Left renal pelvis (tissue), 4 donors: ENCODE measurements at places on chromosomes 3 and 15. TPM values are rescaled to one million over a fixed set of nuclear protein-coding genes. Genes with fewer than 3 reads are reported as not detected.

Gene IGSF10
- polyA plus RNA-seq, result 2.9 TPM

Gene SLC12A8
- 4.9 TPM for polyA plus RNA-seq

Gene GP5
- 0.67 TPM for polyA plus RNA-seq

Gene TMEM207
- 0.42 TPM for polyA plus RNA-seq

Gene SAXO2
- 3.3 TPM for polyA plus RNA-seq

Gene TGM5
- polyA plus RNA-seq, result not detected

Gene LRTM1
- not detected for polyA plus RNA-seq

Gene BCL2A1
- polyA plus RNA-seq, result 0.21 TPM

Gene DLL4
- 5.8 TPM for polyA plus RNA-seq

Gene NTRK3
- 11.5 TPM for polyA plus RNA-seq

Gene ITIH4
- polyA plus RNA-seq, result 4.2 TPM

Gene C3orf22
- polyA plus RNA-seq, result 0.14 TPM

Gene MESP2
- 0.24 TPM for polyA plus RNA-seq

Gene FBXO40
- polyA plus RNA-seq, result 0.03 TPM

Gene ACOX2
- polyA plus RNA-seq, result 40.0 TPM

Gene C3orf33
- polyA plus RNA-seq, result 10.9 TPM

Gene RYK
- 92.0 TPM for polyA plus RNA-seq

DNA sequence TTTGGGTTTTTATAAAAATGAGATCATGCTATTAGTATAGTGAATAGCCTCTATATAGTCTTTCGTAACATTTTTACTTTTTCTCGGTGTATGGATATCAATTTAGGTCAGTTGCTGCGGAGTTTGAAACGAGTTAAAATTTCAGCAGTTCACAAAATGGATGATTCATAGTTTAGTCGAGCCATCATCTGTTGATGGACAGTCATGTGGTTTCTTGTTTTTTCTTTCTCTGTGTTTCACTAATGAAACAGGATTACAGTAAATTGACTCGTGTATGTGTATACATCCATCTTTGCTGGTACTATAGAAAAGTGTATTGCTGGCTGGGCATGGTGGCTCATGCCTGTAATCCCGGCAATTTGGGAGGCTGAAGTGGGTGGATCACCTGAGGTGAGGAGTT lies 106.8 kb downstream of the IGF1R start:
- DNase-seq, result no peak

DNA sequence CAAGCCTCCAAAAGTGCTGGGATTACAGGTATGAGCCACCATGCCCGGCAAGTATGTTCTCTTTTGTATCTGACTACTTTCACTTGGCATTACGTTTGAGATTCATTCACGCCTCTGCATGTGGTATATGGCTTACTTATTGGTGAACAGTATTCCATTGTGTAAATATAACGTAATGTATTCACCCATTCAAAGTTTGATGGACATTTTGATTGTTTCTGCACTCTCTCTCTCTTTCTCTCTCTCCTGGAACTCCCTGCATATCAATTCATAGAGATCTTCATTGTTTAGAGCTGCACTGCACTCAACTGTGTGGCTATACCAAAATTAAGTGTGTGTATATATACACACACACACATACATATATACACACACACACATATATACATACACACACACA lies 30.4 kb downstream of the SPPL2A start:
- no peak for DNase-seq

GRCh38 chr15:92243227-92243626 lies 150.5 kb upstream of the ST8SIA2 start:
- DNase-seq, result no peak

GRCh38 chr15:63107895-63108546 lies 13.6 kb upstream of the LACTB start:
- DNase-seq, result no peak

DNA sequence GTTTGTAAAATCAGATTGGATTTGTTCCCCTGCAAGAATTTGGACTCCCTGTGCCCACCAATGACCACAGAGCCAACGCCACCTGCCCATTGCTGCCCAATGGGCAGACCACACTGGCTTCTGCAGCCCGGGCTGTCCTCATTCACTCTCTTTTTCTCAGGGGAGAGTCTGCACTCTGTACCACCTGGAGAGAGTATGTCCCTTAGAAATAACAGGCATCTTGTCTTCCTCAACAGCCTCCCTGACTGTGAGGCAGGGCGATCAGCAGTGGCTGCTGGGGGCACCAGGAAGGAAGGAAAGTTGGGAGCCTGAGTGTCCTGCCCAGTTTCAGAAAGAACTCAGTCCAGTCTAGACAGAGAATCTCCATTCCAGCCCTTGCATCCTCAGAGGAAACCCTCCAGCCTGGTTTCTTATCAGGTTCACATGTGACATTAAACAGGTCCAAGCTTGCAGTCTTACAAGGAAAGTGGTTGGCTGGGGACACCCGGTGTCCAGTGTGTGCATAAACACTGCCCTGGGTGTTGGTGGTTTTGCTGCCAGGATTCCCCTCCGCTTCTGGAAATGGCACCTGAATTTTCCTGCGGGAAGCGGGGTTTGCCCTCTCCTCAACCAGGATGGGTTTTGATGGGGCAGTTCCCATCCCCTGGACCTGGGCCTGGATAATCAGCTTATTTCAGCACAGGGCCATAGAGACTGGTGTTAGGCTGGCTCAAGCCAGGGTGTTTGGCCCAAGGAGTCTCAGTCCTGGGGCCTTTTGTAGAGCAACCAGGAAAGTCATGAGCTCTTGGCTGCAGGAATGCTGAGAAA lies 37.2 kb downstream of the SSUH2 start:
- DNase-seq, result peak; percentile 49

DNA sequence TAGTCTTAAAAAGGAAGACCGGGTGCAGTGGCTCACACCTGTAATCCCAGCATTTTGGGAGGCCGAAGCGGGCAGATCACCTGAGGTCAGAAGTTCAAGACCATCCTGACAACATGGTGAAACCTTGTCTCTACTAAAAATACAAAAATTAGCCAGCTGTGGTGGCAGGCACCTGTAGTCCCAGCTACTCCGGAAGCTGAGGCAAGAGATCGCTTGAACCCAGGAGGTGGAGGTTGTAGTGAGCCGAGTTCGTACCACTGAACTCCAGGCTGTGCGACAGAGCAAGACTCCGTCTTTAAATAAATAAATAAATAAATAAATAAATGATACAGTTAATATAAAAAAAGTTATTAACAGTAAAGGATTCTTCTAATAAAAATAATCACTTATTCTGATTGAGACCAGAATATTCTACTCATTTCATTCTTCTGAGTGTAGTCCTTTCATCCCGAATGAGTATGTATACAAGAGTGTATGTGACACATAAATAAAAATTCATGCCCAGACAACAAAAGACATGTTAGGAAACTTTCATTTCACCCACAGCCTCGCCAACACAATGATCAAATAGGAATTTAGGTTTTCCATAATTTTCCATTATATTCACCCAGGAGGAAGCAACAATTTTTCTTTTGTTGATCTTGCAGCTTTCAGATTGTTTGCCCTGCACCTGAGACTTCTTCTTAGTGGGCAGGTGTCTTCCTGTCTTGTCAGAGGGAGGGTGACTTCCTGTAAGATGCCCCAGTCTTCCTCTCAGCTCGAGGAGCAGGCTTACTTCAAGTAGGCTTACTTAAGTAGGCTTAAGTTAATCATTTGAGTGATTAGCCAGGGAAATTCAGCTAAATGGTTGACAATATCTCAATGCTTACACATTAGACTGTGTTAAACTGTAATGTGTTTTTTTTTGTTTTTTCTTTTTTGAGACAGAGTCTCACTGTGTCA lies 7.8 kb upstream of the NUP210 start:
- DNase-seq, result no peak

DNA sequence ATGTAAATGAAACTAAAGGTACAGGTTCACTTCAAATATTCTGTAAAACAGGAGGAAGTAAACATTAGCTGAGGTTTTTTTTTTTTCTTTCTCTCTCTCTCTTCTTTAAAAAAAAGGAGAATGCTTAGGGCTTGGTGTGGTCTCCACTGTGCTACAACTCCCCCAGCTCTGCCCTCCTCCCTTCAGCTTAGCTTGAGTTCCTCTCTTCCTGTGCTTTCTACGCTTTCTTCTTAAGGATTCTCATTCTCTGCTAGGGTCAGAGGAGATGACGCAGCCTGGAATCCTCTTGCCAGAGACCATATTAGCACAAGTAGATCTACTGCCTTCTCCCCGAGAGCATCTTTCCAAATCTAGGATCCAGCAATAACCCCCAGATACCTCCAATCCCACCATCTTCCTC lies 69.1 kb upstream of the SNRK start:
- DNase-seq, result no peak

DNA sequence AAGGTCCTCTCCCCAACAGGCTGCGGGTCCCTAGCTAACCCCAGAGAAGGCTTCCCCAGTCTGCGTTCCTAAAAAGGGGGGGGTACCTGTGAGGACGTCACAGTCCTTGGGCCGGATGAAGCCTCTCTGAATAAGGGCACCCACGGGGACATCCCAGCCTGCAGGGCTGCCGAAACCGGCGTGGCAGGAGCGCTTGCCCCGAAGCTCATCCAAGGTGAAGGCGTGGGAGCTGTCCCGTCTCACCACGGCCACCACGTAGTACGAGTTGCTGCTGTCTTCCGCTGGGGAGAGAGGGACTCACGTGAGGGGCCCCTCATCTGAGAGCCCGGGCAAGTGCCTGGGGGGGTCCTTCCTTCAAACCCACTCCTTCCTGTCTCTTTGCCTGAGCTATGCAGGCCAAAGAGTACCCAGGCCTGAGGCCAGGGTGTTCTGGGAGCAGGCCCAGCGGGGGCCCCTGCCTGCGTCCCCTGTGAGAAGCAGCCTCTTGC lies 20.0 kb downstream of the MELTF start:
- DNase-seq, result no peak

DNA sequence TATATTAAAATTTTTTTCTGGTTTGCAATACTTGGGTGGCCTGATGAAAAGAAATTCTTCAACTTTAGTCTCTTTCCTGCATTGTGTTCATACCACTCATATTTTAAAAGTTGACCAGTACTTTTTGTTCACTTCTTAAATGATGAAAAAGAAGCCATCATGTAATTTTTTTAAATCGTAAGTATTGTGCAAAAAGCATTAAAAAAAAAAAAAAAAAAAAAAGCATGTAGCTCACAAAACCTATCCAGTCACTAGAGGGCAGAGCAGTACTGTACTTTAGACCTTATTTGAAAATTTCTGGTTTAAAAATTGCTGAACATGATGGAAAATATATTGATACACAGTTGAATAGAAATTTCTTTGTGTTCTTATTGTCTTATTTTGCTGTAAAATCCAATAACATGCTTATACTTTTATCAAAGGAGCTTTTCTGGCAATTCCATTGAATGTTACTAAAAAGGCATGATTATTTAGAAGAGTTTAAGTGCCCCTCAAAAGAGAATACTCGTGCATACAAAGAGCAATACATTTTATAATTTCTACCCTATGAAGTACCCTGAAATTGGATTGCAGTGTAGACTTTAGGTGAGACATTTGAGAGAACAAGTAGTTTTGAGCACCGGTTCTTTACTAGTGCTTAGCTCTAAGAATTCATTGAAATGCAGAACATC lies 137.7 kb downstream of the BBX start:
- peak; percentile 8 for DNase-seq

DNA sequence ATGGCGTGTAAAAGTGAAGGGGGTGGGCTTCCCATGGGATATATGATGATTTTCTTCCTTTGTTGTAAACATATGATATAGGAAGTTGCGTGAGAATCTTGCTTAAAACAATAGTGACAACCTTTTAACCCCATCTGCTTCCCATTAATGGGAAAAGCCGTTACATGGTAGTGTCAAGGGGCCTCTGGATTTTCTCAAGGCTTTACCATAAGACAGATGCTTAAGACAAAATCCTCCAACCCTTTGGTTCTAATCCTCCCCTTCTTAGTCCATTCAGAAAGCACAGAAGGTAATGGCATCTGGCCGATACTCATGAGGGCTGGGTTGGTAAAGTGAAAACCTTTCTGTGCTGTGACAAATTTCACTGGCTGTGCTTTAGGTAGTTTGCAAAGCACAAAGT lies 25.0 kb downstream of the DPH3 start:
- DNase-seq, result no peak

- no peak for DNase-seq
Measured at GRCh38 chr3:70849911-70850699, 537.7 kb upstream of the MDFIC2 start.

GRCh38 chr15:100383302-100384107 lies 41.7 kb upstream of the ADAMTS17 start:
- no peak for DNase-seq

GRCh38 chr3:189778340-189778950 lies 147.3 kb downstream of the TP63 start:
- DNase-seq, result no peak

- no peak for DNase-seq
Measured at GRCh38 chr15:72116731-72117485, 1.0 kb downstream of the MYO9A start.

DNA sequence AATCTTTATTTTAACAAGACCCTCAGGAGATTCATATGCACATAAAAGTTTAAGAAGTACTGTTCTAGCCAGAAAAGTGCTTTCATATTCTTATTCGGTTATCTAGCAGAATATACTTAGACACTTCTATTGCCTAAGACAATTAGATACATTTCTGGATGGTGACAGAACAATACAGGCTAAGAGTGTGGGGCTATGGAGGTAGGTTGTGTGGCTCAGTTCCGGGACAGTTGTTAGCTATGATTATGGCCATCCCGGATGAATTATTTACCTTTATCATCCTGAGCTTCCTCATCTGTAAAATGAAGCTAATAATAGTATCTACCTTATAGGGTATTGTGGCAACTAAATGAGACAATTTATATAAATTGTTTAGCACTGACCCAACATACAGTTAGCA lies 6.6 kb downstream of the FAM98B start:
- no peak for DNase-seq

DNA sequence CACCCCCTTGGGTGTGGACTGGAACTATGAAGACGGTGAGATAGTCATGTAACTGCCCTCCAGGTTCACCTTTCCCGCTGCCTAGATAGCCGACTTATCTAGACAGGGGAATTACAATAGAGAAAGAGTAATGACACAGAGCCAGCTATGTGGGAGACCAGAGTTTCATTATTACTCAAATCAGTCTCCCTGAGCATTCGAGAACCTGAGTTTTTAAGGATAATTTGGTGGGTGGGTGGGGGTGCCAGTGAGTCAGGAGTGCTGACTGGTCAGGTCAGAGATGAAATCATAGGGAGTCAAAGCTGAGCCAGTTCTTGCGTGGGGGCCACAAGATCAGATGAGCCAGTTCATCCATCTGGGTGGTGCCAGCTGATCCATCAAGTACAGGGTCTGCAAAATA lies 19.7 kb upstream of the DNAJC19 start:
- DNase-seq, result no peak
